ENCODE measurements at places on chromosomes 5 and 9.
A peak's percentile ranks its signal among the peaks of the same experiment; 100 is the strongest.

GRCh38 chr5:144072518-144072927, 97.9 kb downstream of the YIPF5 start:
- no peak for DNase-seq

GRCh38 chr9:137277329-137278041, at the start of gene TOR4A:
TOR4A (plus strand) TSS chr9:137277726; CDS start chr9:137278690, 964 bp downstream.
- peak; percentile 17 for DNase-seq

- DNase-seq = no peak
Measured at GRCh38 chr5:15500325-15501001, 483 bp downstream of the FBXL7 start.

DNA sequence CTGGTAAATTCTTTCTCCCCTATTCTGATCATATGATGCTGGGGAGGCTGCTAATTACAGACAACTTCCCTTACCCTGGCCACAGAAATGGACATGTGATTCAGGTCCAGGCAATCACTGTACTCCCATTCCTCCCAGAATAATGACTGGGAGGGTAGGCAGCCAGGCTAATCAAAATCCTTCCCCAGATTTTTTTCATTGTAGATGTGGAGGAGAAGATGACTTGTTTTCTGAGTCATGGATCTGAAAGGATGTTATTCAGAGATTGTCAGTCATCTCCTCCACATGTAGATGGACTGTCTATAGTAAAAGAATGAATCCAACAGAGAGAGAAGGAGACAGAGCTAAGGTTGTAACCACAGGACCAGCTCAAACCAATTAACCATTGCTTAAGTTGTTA, 123.9 kb upstream of the PUM3 start:
- DNase-seq = no peak

DNA sequence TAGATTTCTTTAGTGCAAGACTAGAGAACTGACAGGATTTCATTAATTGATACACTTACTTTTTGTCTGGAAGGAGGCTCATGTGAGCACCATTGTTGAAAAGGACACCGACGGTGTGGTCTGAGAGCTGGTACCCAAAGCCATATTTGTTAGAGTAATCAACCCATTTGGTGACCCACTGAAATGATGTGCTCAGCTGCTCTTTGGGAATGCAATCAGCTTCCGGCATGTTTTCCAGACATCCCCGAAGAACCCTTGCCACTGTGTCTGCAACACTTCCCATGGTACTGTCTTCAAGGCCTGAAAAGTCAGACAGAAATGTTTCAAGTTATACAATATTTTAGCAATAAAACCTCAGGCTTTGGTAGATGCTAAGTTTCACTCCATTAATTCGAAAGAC, 4.4 kb downstream of the PLK2 start:
- no peak for DNase-seq

- DNase-seq = no peak
Measured at GRCh38 chr5:145701404-145701803, 133.7 kb downstream of the PRELID2 start.

DNA sequence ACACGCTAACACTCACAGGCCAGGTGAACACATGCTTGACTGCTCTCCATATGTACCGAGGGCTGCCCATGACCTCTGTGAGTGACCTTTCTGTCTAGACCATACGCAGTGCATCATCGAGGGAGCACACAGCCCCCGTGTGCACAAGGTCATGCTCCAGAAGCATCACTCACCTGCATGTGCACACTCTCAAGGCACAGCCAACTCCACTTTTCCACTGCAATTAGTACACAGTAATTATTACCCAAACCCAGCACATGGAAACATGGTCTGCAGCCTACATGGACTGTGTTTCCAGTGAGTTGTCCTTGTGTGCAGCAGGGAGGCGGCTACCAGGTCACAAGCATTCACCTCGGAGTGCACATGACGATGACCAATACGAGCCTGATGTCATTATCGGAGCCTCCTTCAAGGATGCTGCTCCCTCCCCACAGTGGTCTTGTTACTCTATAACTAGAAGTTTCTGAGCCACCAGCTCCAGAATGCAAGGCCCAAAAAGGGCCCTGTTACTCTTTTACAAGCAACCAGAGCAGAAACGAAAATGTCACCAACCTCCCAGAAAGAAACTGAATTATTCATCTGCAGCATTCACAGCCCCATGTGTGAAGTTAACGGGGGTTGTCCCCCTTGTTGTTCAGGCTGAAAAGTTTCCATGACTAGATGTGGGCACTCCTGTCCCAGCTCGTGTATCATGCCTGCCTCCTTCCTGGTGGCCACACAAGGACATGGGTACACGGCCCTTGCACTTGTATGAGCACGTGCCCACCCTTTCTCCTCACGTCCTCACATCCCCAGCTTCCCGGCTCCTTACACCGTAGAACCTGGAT, 31.2 kb downstream of the SEMA4D start:
- DNase-seq = no peak

- no peak for DNase-seq
Measured at GRCh38 chr5:9473624-9474023, 72.3 kb downstream of the SEMA5A start.

DNA sequence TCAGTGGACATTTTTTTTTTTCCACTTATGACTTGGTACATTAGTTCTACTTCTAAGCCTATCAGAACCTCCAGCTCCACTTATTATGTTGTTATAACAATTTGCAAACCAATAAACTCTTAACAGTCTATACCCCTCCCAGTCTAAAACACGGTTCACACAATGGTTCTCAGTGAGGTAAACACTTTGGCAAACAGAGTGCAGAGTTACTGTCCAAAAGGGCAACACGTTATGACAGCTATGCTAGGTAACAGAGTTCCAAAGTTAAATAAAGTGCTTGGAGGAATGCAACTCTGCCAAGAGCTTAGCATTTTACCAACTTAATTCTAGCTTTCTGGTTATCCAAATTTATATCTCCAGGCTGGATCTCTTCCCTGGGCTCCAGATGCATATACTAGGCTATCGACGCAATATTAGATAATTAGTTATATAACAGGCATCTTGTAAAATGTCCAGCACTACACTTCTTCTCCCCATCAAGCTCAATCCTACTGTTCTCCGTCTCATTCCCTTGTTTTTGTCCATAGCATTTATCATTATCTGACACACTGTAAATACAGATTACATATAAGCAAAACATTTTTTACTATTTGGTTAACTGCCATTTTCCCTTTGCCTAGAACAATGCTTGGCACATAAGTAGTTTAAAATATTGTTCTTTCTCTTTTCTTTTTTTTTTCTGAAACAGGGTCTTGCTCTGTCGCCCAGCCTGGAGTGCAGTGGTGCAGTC, 14.3 kb downstream of the FNBP1 start:
- DNase-seq = no peak

DNA sequence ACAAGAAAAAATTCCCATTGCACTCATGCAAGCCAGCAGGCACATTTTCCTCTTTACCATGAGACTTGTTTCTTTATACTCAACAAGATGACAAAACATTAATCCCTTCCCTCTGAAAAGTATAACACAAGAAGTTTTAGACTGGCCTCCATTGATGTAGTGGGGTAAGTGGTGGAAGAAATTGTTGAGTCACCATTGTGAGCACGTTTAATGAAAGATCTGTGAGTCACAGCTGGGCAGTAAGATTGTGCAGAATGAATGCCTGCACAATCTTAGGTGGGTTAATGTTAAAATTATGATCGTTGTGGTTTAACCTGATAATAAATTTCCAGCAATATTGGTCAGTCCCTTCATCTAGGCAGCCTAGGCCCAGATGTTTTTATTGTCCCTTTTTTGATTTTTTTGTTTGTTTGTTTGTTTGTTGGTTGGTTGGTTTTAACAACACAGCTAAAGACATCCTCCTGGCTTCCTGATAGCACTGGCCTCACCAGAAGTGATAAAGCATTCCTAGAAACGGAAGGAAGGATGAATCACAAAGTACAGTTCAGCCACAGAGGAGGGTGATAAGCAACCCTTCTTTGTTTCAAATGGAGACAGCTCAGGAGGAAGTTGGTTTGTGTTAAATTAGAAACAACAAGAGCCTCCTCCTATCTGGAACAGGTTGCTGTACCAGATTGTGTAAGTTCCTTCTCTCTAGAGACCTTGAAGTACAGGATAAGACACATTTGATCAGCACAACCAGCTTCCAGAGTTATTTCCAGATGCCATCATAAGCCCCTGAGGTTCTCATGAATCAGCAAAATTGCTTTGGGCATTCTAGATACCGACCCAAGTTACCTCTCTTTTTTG, 40.3 kb downstream of the SLC24A2 start:
- DNase-seq = no peak

DNA sequence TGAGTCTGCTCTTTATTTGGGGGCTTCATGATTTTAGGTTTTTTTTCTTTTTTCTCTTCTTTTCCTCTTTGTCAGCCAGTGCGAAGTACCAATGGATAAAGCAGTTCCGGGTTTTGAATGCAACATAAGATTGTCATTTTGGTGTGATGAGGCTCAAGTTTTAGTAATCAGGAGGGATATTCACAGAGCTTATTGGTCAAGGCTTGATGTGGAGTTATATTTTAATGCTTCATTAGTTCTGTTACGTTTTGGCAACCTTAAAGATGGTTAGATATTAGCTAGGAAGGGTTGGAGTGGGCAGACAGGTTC, 1.4 kb downstream of the PIK3R1 start:
- DNase-seq = no peak

DNA sequence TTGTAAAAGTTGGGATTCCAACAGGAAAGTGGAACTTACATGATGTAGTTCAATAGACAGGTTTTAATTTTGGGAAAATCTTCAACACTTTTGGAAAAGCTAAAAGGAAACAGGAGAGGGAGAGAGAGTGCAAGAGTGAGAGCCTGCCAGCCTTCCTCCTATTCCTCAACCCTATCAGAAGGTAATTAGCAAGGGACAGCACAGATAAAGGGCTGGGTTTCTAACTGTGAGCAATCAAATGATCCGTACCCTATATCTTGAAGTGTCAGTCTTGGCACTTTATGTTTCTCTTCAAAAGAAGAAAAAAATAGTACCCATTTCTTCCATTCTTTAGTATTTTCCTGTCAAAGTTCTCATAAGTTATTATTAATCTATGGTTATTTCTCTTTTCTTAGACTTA, 79.4 kb downstream of the FER start:
- no peak for DNase-seq

DNA sequence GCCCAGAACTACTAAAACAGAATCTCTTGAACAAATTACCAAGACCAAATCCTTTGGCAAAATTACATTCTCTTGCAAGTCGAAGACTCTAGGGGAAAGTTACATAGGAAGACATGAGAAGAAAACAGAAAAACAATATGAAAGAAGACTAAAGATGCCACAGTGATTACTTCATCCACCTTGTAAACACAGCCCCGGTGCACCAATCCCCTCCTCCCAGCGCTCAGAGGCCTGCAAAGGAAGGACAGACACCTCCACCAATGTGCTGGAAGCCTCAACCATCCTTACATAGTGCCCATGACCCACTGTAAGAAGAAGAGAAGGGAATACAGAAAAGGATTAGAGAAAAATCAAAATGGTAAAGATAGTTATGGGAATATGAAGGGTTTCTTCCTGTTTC, 218.5 kb downstream of the SPOCK1 start:
- DNase-seq = no peak

- no peak for DNase-seq
Measured at GRCh38 chr9:80649001-80649420, 1040.3 kb downstream of the TLE1 start.

- DNase-seq = no peak
Measured at GRCh38 chr9:119101048-119101447, 268.2 kb downstream of the BRINP1 start.

GRCh38 chr5:116273448-116274242, 188.8 kb downstream of the COMMD10 start:
- no peak for DNase-seq

GRCh38 chr9:105399117-105399516, 48.7 kb upstream of the FSD1L start:
- no peak for DNase-seq

- DNase-seq = peak; percentile 37
Measured at GRCh38 chr9:99012957-99013512, 69.3 kb downstream of the COL15A1 start.

DNA sequence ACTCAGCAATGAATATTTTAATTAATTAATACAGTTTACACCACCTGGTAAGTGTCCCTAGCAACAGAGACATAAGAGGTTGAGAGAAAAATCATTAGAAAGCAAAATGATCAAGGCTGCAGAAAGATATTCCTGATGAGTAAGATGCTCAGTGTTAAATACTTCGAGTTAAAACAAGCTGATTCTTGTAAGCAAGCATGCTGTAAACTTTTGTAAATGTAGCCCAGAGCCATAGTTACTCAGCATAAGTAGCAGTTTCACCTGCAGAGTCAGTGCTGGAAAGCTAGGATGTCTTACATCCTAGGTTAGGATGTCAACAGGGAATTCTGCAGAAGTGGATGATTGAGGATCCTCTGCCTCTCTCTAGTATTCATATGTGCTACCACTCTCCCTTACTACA, 4.2 kb downstream of the PRKACG start:
- DNase-seq = no peak

- DNase-seq = no peak
Measured at GRCh38 chr5:148836272-148837250, 10.2 kb downstream of the ADRB2 start.

All from CD4-positive, alpha-beta T cell treated with Interleukin-1 beta for 1 hour (primary cell).